ENCODE measurements at places on chromosomes 3 and 15.
A peak's percentile ranks its signal among the peaks of the same experiment; 100 is the strongest.

- no peak for DNase-seq
These were observed 523.0 kb downstream of the NTRK3 start for GRCh38 chr15:87733541-87733941.

- DNase-seq, result peak; percentile 63
These were observed at the start of gene FBN1 for GRCh38 chr15:48645558-48646330. Gene FBN1, minus strand, starts transcription at chr15:48645709. Its CDS starts 940 bp downstream, at chr15:48644769.

DNA sequence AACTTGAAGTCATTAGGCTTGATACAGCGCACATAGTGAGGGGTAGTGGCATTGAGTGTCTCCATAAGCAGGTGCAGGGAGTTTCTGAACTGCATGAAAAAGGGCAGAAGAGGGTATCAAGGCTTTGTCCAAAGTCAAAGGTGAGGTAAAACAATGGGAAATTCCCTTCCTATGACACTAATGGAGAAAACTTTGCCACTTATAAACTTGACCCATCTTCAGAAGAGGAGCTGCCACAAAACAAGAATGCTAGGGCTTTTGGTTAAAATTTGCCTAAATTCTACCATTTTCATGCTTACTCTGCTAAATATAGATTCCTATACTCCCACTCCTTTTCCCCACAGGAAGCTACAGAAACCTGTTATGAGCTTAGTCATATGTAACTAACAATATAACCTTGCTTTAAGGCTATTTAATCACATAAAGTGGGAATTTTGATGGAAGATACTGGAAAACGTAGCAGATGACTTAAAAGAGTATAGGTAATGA, 87.5 kb upstream of the MYO5C start:
- no peak for DNase-seq

GRCh38 chr3:84683493-84683892, 275.3 kb upstream of the CADM2 start:
- no peak for DNase-seq

DNA sequence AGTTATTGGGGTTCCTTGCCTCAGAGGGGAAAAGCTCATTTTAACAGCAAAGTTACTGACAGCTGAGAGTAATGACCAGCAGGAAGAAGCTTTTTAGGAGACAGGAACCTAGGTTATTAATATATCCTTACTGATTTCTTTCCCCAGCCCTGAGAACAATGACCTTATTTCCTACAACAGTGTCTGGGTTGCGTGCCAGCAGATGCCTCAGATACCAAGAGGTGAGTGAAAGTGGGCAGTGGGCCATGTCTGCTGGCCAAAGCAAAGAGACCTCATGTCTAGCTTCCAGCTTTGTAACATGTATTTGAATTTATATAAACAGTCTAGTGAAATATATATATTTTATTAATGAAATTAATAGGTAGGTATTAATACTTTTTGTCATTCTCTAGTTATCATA, 5.0 kb downstream of the CCNDBP1 start:
- no peak for DNase-seq

DNA sequence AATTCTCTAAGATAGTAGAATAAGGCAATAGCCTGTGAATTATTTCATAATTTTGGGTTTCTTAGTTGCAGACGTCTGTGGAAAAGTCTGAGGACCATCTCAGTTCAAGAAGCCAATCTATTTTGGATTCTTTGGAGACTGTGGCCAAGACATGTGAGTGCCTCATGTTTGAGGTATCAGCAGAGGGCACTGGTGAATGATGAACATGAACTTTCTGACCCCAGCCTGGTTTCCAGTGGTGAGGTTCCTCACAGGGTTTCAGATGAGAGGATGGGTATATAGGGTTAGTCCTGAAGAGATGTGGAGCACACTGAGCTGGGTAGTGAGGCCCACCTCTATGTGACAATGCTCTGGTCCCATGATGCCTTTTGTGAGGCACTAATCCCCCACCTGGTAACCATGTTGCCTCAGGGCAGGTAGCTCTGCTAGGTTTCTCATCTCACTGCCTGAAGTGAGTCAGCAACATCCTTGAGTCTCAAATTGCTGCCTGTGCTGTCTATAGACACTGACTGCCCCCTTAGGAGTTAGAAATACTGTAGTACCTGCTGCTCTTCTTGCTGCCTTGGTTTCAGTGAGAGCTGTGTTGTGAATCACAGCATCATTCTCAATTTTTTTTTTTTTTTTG, 32.3 kb downstream of the C3orf62 start:
- DNase-seq, result no peak

GRCh38 chr15:93515256-93516051, 426.4 kb upstream of the RGMA start:
- DNase-seq, result no peak

GRCh38 chr15:31803388-31803884, 226.9 kb upstream of the CHRNA7 start:
- DNase-seq, result no peak

DNA sequence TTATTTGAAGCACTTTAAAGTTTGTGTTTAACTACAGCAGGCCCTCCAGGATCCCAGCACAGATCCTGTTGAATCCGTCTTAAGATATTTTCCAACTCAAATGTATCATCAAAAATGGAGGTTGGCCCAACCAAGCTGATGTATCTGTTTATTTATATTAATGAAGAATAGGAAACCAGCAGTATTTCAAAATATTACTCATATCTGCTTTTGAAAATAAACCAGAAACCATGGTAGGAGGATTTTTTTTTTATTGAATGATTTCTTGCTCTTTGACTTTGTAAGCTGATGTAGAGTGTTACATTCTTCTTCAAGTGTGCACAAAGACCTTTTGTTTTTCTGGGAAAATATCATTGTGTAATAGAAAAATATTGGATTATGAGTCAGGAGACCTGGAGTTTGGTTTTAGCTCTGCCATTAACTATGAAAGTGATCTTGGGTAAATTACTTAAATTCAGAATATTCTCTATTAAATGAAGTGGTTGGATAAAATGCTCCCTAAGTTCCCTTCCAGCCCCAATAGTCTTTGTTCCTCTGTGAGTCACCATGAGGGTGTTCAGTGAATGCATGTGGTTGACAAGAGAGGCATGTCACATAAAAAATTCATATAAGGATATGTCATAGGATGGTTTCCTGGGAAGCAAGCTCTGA, 221.3 kb upstream of the GAP43 start:
- DNase-seq, result no peak

- no peak for DNase-seq
These were observed 162.7 kb downstream of the KLHL25 start for GRCh38 chr15:85632014-85632413.

DNA sequence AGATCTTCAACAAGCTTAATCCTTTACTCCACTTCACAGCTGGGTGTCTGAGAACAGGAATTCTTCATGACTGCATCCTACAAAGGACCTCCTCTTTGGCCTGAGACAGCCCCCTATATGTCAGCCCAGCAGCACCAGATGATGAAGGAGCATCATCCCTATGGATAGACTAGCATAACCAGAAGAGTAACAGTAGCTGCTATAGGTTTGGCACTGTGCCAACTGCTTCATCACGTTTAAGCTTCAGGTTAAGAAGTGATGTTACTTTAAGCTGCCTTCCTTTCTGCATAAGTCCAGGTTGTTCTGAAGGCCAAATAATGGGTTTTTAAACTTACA, 50.6 kb downstream of the CMSS1 start:
- DNase-seq, result no peak

- no peak for DNase-seq
These were observed 76.8 kb upstream of the DPH6 start for GRCh38 chr15:35622641-35623340.

DNA sequence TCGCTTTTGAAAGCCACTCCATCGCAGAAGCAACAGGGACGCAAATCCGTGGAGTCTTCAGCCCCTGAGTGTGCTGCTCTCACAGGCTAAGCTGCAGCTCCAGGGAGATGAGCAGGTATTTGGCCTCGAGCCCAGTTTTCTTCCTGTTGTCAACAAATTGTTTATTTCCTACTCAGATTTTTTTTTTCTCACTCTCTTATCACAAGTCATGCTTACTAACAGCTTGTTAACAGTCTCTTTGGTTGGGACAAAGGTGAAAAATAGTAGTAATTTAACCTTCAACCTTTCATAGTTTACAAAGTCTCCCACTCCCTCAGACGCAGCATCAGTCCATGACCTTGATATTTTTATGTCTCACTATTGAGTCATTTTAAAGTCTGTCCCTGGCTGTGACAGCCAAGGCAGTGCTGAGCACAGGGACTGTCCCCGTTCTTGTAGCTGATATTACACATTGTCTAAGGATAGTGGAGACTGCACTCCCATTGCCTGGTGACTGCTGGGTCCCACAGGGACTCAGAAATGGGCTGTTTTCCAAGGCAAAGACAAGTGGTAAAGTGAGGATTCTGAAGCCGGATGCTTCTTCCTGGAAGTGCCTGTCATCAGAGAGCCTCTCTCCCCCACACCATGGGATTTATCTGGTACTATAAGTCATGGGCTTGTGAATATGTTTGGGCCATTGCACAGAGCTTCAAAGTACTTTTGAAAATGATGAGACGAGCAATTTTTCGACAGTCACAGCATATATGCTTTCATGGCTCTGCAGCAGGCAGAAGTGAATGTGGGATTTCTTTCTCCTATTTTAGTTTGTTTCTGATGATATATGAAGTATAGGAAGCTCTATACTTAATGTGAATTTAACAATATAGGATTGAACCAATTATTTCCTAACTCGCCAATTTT, 59.8 kb upstream of the UNC13C start:
- DNase-seq, result no peak

DNA sequence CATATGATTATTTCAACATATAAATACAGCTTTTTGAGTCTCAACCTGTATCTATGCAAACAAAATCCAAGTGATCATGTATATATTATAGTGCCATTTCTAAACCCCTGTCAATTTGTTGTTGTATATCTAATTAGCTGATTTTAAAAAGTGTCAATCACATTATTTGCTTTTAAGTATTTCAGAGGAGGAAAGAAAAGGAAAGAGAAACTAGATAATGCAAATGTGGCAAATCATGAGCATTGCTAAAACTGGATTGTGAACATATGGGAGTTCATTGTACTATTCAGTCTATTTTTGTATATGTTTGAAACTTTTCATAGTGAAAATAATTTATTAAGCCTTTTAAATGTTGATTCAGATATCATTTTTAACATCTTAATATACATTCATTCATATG, 190.7 kb downstream of the ZIC4 start:
- DNase-seq, result no peak
